T-helper 17 cell (primary cell): ENCODE measurements at places on chromosomes 16 and 17.

DNA sequence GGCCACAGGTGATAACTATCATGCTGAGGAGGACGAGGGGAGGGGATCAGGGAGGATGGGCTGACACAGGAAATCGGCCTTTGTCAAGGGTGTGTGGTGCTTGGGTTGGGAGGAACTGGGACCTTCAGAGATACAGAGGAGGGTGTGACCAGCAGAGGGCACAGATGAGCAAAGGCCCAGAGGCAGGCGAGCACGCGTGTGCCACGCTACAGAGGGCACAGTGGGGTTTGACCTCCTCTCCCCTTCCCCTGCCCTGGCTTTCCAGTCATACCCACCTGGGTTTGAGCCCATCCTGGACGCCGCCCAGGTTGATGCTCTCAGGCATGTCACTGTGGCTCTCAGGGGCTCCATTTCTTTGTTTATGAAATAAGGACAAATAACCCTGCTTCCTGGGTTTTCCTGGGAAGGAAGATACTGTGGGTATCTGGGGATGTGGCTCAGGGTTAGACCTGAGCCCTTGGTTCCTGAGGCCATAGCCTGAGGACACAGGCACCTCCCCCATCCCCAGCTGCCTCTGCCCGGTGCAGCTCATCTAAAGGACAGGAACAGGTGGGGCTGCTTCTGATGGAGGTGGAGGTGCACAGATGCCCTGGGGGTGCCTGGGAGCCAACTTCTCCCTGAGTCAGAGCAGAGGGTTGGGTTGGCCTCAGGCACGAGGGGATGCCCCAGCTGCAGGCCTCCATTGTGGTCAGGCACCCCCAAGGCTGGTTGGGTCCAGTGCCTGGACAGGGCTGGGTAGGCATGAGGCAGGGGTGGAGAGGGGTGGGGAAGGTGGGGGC lies 51.8 kb downstream of the BEAN1 start:
- H3K4me3 ChIP-seq: no peak overlapping the region
- H3K27ac ChIP-seq: no peak overlapping the region
- peaks cover 26% of the 10 kb centered on the region for H3K4me1 ChIP-seq
- no peaks in the 10 kb centered on the region for H3K27me3 ChIP-seq
- H3K36me3 ChIP-seq: no peaks in the 10 kb centered on the region

DNA sequence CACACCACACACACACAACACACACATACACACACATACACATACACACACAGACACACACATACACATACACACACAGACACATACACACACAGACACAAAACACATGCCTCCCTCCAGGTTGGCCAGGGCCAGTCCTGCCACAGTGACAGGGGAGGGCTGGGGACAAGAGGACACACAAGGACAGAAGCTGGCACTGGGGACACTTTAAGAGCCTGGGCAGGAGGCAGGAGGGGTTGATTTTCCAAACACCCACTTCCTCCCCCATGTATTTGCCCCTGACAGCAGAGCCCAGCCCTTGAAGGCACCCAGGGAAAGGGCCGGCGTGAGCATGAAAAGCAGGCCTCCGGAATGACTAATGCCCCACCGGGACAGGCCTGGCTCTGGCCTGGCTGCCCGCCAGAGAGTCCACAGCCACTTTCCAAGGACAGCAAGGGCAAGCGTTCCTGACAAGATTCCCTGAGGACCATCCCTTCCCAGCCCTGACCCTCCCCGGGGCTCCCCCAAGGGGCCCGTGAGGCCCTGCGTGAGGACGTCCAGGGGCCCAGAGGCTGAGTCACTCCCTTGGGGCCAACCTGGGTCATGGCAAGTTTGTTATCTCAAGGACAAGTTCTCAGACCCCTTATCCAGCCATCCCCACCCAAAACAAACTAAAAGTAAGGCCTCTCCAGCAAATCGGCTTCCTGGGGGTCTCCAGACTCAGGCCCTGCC lies 235.6 kb downstream of the ZNF423 start:
- no peak overlapping the region for H3K4me3 ChIP-seq
- no peak for DNase-seq

GRCh38 chr16:86501989-86502855 lies 8.1 kb upstream of the FOXF1 start:
- peaks cover 5% of the 10 kb centered on the region for H3K36me3 ChIP-seq
- peaks cover 82% of the 10 kb centered on the region for H3K27me3 ChIP-seq
- no peak for DNase-seq
- no peak overlapping the region for H3K4me3 ChIP-seq
- H3K4me1 ChIP-seq: peaks cover 14% of the 10 kb centered on the region

DNA sequence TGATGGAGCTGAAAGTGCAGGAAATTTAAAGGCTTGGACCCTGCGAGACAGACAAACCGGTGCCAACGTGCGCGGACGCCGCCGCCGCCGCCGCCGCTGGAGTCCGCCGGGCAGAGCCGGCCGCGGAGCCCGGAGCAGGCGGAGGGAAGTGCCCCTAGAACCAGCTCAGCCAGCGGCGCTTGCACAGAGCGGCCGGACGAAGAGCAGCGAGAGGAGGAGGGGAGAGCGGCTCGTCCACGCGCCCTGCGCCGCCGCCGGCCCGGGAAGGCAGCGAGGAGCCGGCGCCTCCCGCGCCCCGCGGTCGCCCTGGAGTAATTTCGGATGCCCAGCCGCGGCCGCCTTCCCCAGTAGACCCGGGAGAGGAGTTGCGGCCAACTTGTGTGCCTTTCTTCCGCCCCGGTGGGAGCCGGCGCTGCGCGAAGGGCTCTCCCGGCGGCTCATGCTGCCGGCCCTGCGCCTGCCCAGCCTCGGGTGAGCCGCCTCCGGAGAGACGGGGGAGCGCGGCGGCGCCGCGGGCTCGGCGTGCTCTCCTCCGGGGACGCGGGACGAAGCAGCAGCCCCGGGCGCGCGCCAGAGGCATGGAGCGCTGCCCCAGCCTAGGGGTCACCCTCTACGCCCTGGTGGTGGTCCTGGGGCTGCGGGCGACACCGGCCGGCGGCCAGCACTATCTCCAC lies at the start of gene NOG:
NOG (plus strand) TSS at position 54 of the 674 bp plus-strand sequence; CDS start at position 579, 525 bp downstream.
- no peak within 1 kb of the TSS for H3K27ac ChIP-seq
- peak within 1 kb of the TSS; percentile 75 for H3K4me3 ChIP-seq
- peaks cover 62% of the 10 kb centered on the region for H3K27me3 ChIP-seq
- DNase-seq: no peak
- H3K4me1 ChIP-seq: peaks cover 15% of the 10 kb centered on the region

DNA sequence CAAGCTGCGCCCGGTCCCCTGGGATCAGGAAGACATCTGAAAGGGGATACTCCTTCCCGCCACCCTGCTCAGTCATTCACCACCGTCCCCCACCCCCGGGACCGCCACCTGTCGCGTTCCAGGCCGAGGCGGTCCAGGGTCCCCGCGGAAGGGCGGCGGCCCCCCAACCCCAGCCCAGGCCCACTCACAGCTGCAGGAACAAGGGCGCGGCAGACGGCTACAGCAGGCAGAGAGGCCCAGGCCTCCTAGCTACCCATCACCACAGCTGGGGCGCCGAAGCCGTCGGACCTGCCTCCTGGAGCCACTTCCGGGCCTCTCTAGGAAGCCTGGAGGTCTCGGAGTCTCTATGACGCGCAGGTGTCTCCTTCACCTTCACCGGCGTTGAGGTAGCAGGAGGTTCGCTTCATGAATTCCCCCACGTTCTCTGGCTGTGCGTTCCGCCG lies at the start of gene SDR42E1:
SDR42E1 (minus strand) TSS at position 272 of the 443 bp plus-strand sequence. CDS start 10,612 bp downstream, outside the sequence.
- peaks cover 6% of the 10 kb centered on the region for H3K27me3 ChIP-seq
- peaks cover 13% of the 10 kb centered on the region for H3K4me1 ChIP-seq
- DNase-seq: peak; percentile 39
- H3K27ac ChIP-seq: peak within 1 kb of the TSS; percentile 87
- H3K36me3 ChIP-seq: no peaks in the 10 kb centered on the region

GRCh38 chr17:48023400-48024148 lies 14.0 kb downstream of the COPZ2 start:
- H3K27me3 ChIP-seq: no peaks in the 10 kb centered on the region
- peaks cover 2% of the 10 kb centered on the region for H3K36me3 ChIP-seq
- peaks cover 33% of the 10 kb centered on the region for H3K4me1 ChIP-seq
- H3K4me3 ChIP-seq: peak overlapping the region; percentile 97
- DNase-seq: peak; percentile 38
- H3K27ac ChIP-seq: no peak overlapping the region

DNA sequence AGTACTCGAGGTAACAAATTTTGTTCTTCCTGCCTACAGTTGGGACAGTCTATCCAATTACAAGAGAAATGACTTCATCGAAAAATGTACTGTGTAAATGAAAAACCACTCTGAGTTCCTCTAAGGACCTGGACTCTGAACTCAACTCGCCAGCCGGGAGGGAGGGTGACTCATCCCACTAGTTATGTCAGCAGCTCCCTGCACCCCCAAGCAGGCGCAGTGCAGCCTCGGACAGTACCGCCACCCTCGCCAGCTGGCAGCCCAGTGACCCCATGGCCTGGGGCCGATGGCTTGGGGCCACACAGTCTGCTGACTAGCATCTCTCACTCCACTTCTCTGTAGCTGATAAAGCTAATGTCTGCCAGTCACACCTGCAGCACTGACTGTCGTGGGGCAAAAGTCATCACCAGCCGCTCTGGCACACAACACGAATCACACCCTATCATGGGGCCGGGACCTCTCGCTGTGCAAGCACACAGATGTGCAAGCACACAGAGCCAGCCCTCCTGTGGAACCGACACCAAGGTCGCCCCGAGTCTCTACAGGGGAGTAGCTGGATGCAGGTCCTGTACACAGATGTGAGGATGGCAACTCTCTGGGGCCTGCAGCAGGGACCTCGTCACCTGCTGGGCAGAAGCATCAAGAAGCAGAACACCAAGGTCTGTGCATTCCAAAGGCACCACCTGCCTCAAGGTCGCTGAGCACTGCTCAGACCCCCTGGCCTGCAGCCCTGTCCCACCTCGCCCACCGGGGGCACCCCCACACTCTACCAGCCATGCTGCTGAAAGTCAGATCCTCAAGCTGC lies 5.7 kb downstream of the CSNK1D start:
- peak overlapping the region; percentile 93 for H3K27ac ChIP-seq
- H3K4me3 ChIP-seq: peak overlapping the region; percentile 19
- H3K27me3 ChIP-seq: no peaks in the 10 kb centered on the region

GRCh38 chr16:14423344-14423743 lies 206.7 kb downstream of the PARN start:
- no peak overlapping the region for H3K27ac ChIP-seq
- H3K27me3 ChIP-seq: no peaks in the 10 kb centered on the region
- H3K4me1 ChIP-seq: no peaks in the 10 kb centered on the region
- H3K36me3 ChIP-seq: peaks cover 3% of the 10 kb centered on the region
- no peak overlapping the region for H3K4me3 ChIP-seq
- no peak for DNase-seq

DNA sequence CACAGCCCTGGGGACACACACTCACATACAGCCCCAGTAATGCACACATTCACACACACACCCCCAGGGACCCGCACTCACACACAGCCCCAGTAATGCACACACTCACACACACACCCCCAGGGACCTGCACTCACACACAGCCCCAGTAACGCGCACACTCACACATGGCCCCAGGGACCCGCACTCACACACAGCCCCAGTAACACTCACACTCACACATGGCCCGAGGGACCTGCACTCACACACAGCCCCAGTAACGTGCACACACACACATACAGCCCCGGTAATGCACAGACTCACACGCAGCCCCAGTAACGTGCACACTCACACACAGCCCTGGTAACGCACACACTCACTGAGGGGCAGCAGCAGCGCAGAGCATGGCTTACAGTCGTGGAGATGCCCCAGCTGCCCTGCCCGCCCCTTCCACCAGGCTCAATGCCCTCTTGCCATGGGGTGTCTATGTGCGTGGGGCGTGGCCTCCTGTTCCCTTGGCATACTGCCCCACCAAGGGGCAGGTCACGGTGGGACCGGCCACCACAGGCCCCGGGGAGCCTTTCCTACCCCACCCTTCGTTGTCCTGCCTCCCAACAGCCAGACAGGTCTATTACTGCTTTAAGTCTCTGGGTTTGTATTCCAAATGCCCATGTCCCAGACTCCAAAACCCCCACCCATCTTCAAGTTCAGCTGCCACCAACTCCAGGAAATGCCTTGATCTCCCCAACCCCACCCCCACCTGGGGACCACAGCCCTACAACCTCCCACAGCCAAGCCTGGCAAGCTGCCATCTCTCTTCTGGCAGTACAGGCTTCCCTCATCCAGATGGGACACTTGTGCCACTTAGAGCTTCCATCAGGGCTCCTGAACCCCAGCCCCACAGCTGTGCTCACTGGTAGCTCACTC lies 2.7 kb downstream of the CCDC102A start:
- no peaks in the 10 kb centered on the region for H3K36me3 ChIP-seq
- DNase-seq: peak; percentile 44
- peak overlapping the region; percentile 94 for H3K27ac ChIP-seq
- peak overlapping the region; percentile 85 for H3K4me3 ChIP-seq
- H3K4me1 ChIP-seq: peaks cover 72% of the 10 kb centered on the region
- H3K27me3 ChIP-seq: no peaks in the 10 kb centered on the region

DNA sequence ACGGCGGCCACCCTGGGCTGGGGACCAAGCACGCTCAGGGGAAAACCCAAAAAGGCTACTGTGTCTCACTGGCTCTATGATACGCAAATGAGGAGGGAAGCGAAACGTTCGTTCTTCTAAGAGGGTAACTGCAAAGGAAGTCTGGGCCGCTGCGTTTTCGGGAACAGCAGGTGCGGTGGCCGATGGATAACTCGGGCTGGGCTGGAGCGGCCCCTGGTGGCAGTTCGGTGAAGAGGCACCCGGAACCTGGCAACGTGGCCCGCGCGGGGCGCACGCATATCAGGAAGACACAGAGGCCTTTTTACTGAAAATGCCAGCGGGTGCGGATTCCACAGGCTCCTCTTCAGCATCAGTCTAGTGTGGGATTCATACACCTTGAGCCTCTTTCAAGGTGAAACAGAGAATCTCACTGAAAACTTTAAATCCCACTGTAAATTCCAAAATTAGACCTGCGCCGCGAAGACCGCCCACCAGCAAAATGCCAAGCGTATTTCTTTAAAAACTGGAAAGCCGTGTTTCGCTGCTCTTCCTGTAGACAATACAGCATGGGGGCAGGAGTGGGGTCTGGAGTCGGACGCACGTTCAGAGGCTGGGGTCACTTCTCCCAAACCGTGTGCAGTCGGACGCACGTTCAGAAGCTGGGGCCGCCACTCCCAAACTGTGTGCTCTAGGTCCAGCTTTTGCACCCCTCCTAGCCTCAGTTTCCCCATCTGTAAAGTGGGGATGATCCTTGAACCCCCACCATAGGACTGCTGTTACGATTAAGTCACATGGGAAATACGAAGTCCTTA lies 44.4 kb upstream of the METTL9 start:
- H3K36me3 ChIP-seq: no peaks in the 10 kb centered on the region
- H3K4me3 ChIP-seq: peak overlapping the region; percentile 82
- peaks cover 8% of the 10 kb centered on the region for H3K4me1 ChIP-seq
- H3K27ac ChIP-seq: peak overlapping the region; percentile 78
- peaks cover 24% of the 10 kb centered on the region for H3K27me3 ChIP-seq
- peak; percentile 91 for DNase-seq

DNA sequence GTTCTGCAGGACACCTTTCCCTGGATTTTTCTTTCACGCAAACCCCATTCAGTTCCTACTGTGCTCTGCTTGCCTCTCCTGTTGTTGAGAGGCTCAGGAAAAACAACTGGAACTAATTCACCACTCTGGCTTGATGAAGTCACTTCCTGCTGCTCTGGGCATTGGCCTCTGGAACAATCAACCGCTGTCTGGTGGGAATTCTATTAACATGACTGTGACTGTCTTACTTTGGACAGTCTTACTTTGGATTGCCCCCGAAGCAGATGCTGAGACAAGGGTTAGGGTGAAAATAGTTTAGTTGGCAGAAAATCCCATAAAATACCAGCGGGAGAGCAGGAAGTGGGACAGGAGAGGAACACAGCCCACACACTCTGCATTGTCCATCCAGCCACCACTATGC lies 90.0 kb upstream of the HSBP1 start:
- no peak overlapping the region for H3K27ac ChIP-seq
- H3K36me3 ChIP-seq: no peaks in the 10 kb centered on the region
- no peak for DNase-seq

GRCh38 chr17:3893720-3894116 lies 865 bp upstream of the CAMKK1 start:
- H3K27ac ChIP-seq: no peak overlapping the region
- no peaks in the 10 kb centered on the region for H3K36me3 ChIP-seq
- peaks cover 30% of the 10 kb centered on the region for H3K4me1 ChIP-seq
- H3K27me3 ChIP-seq: no peaks in the 10 kb centered on the region
- no peak for DNase-seq
- H3K4me3 ChIP-seq: peak overlapping the region; percentile 88
